ENCODE measurements at places on chromosomes 1 and 21.

DNA sequence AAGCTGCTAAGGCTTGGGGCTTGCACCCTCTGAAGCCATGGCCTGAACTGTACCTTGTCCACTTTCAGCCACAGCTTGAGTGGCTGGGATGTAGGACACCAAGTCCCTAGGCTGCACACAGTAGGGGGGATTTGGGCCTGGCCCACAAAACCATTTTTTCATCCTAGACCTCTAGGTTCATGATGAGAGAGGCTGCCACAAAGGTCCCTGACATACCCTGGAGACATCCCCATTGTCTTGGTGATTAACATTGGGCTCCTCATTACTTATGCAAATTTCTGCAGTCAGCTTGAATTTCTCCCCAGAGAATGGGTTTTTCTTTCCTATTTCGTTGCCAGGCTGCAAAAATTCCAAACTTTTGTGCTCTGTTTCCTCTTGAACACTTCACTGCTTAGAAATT, 26.3 kb upstream of the CHODL start:
- no peak for DNase-seq

- DNase-seq: peak; percentile 97
These were observed 80.3 kb upstream of the ARTN start for GRCh38 chr1:43853161-43853921.

DNA sequence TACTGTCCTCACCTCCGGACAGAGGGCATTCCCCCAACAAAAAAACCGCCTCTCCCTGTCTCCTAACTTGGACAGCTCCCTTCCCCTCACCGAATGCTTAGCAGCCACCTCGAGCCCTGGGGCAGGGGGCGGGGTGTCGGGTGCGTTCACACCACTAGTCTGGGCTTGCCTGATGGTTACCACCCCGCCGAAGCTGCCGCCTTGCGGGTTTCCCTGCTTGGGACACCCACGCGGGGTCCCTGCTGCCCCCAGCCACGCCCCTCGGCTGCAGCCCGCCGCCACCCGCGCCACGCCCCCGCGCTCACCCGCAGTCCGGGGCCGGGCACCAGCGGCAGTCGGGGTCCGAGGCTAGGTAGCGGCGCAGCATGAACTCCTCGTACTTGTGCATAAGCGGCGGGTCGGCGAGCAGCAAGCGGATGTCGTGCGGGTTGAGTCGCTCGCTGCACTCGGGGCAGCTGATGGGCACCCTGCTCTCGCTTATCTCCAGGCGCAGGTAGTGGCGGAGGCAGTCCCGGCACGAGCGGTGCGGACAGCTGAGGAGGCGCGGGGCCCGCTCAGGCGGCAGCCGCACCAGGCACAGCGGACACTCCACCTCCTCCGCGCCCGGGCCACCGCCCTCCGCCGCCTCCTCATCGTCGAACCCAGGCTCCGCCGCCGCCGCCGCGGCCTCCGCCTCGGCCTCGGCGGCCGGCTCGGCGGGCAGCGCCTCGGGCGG, 706 bp downstream of the RNF19B start:
- peak; percentile 67 for DNase-seq

DNA sequence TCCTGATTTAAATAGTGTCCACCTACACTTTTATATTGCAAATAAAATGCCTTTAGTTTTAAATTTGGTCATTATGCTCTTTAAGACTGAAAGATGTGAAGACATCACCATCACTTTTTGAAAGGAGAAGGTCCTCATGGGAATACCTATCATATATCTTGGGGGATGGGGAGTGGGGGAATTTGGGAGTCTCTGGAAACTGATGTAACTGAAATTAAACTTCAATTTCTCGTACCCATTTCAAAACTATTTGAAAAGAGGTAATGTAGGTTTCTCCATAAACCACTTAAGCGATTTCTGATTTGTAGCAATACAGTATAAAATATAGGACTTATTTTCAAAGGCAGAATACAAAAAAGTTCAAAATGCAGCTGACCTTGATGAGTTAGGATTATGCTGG, 924 bp downstream of the EXTL2 start:
- DNase-seq: no peak

DNA sequence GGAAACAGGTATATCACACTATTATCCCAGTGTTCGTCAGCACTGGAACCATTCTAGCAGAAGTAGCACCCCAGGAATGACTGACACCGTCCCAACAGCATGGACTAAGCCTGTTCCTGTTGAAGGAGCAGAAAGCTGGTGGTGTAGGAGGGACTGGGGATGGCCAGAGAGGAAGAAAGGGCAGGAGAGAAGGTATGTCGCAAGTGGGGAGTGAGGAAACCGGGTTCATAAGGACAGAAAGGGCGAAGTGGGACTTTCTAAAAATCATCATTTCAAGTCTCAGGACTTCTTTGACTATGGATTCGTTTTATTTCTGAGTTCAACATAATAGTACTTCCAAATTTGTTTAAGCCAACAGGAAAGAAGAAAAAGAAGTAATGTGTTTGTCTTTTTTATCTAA, 19.7 kb upstream of the MX1 start:
- no peak for DNase-seq
